ENCODE measurements at places on chromosomes 12 and 14.

DNA sequence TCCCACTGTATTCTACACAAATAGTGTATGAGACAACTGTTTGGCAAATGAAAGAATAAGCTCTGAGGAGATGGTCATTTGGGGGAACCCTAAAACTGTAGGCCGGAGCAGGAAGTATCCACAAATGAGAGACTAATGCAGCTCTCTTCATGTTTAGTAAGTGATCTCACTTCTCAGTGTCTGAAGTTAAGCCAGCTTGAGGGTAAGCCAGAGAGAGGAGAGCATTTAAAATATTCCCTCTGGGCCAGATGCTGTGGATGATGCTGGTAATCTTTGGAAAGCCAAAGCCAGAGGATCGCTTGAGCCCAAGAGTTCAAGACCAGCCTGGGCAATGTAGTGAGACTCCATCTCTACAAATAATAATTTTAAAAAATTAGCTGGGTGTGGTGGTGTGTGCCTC is 130.6 kb upstream of the SINHCAF start:
- no peak for DNase-seq

GRCh38 chr12:15212930-15213329 is 8.3 kb downstream of the RERG start:
- peak; percentile 83 for DNase-seq

- DNase-seq = no peak
These were observed 2.5 kb downstream of the HNF1A start for GRCh38 chr12:120980800-120981368.

DNA sequence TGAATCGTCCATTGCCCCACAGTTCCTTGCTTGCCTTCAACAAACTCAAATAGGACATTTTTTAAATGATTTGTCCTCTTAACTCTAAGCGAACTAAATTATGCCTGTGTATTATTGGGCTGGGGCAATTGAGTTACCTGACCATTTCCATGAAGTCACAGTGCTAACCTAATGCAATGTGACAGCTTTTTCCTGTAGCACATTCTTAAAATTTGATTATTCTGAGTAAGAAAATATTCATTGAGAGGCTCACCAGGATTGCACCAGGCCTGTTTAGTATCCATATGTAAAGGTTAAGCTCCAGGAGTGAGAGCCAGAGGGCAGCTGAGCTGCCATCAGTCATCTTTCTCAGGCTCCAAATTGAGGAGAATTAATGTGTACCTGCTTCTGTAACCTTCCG is 90.9 kb downstream of the GPR65 start:
- DNase-seq = no peak

DNA sequence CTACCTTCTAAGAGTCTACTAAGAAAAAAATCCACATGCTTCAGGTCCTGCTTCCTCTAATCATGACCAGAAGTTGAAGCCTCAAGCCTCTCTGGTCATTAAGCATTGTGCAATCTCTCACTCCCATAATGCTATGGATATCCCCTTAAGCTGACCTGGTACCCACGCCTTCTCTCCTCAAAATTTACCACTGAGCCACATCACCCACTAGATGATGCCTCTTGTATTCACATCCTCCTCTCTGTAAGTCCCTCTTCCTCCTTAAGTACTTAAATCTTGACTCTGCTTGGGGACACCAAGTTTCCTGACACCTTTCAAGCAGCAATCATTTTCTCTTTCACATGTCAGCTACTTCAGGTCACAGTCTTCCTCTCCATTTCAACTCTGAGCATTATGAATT is 9.8 kb downstream of the GALNT4 start:
- no peak for DNase-seq

DNA sequence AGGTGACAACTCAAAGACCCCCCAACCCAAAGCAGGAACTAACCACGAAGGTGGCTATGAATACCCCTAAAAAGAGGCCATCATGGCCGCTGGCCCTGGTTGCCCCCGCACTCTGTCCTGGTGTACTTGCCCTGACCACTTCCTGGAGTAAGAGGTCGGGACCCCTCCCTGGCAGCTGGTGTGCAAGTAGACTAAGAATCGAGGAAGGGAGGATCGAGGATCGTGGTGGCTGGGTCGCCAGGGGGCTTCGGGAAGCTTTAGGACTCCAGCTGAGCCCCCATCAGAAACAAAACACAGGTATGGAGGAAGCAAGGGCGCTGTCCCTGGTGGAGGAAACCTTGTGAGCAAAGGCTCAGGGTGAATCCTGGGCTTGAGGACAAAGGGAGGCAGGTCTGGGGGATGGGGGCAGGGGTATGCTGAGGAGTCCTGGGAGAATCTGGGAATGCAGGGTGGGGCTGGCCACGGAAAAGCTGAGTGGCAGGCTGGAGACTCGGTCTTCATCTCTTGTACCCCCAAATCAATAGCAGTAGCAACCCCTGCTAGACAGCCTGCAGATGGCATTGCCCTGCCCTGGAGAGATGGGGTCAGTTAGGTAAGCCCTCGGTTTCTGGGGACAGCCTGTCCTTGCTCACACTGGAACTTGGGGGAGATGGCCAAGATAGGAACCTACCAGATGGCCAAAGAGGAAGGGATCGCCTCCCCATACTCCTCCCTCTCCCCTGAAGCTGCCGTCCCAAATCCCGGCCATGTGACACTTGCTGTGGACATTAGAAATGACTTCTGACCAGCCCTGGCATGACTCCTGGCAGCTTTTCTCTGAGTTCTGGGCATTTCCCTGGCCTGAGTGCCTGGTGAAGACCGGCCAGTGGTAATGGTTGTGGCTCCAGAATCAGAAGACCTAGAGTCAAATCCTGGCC is 45.3 kb upstream of the ESRRB start:
- no peak for DNase-seq

DNA sequence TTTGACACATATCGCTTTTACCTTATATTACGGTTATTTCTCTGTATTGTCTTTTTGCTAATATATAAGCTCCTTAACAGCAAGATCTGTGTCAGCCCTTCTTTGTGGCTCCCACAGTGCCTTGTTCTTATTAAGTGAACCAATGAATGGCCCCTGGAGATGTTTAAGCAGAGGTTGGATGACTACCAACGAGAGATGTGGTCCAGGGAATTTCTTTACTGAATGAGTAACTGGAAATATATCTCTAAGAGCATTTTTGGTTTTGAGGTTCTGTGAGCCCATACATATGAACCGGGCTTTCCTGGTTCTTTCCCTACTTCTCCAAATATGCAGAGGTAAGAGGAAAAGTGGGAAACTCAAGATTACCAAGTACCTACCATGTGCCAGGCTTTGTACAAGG is 23.5 kb downstream of the CALCOCO1 start:
- DNase-seq = no peak

DNA sequence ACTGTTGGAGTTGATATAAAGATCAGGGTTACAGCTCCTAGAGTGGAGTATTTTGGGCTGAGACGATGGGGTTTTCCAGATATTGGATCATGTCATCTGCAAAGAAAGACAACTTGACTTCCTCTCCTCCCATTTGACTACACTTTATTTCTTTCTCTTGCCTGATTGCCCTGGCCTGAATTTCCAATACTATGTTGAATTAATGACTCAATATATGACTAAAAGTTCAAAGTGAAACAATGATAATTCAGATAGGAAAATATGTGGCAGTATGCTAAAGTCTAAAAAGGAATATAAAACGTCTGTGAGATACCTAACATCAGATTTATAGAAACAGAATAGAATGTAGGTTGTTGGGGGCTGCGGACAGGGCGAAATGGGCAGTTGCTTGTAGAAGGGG is 72.2 kb downstream of the BHLHE41 start:
- DNase-seq = no peak

All from NCI-H1105 treated with DMSO at 0.1 percent for 48 hours (cell line).